ENCODE measurements at places on chromosomes 11 and 22. TPM values are rescaled to one million over a fixed set of nuclear protein-coding genes. Genes with fewer than 3 reads are reported as not detected.

The NOX4 gene
- total RNA-seq: not detected

The TEX12 gene
- total RNA-seq: not detected

The WT1 gene
- 4.8 TPM for total RNA-seq

The TMEM121B gene
- 0.20 TPM for total RNA-seq

The GRM5 gene
- not detected for total RNA-seq

The IL17RA gene
- total RNA-seq: 8.2 TPM

The C11orf97 gene
- not detected for total RNA-seq

The GVQW3 gene
- total RNA-seq: 0.88 TPM

The OR5A1 gene
- not detected for total RNA-seq

The ANGPTL5 gene
- total RNA-seq: 0.14 TPM

The MRGPRX4 gene
- not detected for total RNA-seq

The HTR3A gene
- not detected for total RNA-seq

The P2RY2 gene
- total RNA-seq: 11.8 TPM

The APOBEC3B gene
- total RNA-seq: 28.4 TPM

The FERMT3 gene
- total RNA-seq: 1.2 TPM

The SCGB2A2 gene
- total RNA-seq: not detected

The CHADL gene
- not detected for total RNA-seq

The A4GALT gene
- 23.4 TPM for total RNA-seq

The RTN3 gene
- 103 TPM for total RNA-seq

The CHRM1 gene
- 0.06 TPM for total RNA-seq

The UPK3A gene
- total RNA-seq: not detected

The CASP5 gene
- not detected for total RNA-seq

The TPH1 gene
- total RNA-seq: 0.05 TPM

The LAYN gene
- 3.9 TPM for total RNA-seq

The SAA1 gene
- total RNA-seq: 3.4 TPM

The MAJIN gene
- not detected for total RNA-seq

The ASPHD2 gene
- 1.3 TPM for total RNA-seq

The APOBEC3H gene
- total RNA-seq: 0.21 TPM

The IL10RA gene
- total RNA-seq: not detected

The HSPB2 gene
- total RNA-seq: not detected

The EXPH5 gene
- 0.05 TPM for total RNA-seq

The GRIA4 gene
- total RNA-seq: not detected

The FGF19 gene
- 0.12 TPM for total RNA-seq

The CREBZF gene
- total RNA-seq: 26.4 TPM

The GLB1L3 gene
- total RNA-seq: not detected

The ADM2 gene
- total RNA-seq: 0.44 TPM

The TRPM5 gene
- total RNA-seq: not detected

The SHISA8 gene
- total RNA-seq: 0.20 TPM

The SYT7 gene
- total RNA-seq: 1.3 TPM

The TBX1 gene
- total RNA-seq: 4.2 TPM

The RBFOX2 gene
- total RNA-seq: 23.3 TPM

The GRAP2 gene
- not detected for total RNA-seq

The NECTIN1 gene
- total RNA-seq: 9.7 TPM

The MOGAT2 gene
- not detected for total RNA-seq

The CDC45 gene
- 24.5 TPM for total RNA-seq

The P4HA3 gene
- total RNA-seq: 48.3 TPM

The CHRM4 gene
- 0.55 TPM for total RNA-seq

The STK33 gene
- total RNA-seq: 3.0 TPM

The MEI1 gene
- total RNA-seq: not detected

The GPHA2 gene
- total RNA-seq: not detected

The HIC2 gene
- 2.6 TPM for total RNA-seq

Measured in A549 treated with Hydrocortisone at 1 μM for 4 hours (cell line).